H9 (cell line): ENCODE measurements at places on chromosomes 7 and 10. TPM values are rescaled to one million over a fixed set of nuclear protein-coding genes. Genes with fewer than 3 reads are reported as not detected.

DNA sequence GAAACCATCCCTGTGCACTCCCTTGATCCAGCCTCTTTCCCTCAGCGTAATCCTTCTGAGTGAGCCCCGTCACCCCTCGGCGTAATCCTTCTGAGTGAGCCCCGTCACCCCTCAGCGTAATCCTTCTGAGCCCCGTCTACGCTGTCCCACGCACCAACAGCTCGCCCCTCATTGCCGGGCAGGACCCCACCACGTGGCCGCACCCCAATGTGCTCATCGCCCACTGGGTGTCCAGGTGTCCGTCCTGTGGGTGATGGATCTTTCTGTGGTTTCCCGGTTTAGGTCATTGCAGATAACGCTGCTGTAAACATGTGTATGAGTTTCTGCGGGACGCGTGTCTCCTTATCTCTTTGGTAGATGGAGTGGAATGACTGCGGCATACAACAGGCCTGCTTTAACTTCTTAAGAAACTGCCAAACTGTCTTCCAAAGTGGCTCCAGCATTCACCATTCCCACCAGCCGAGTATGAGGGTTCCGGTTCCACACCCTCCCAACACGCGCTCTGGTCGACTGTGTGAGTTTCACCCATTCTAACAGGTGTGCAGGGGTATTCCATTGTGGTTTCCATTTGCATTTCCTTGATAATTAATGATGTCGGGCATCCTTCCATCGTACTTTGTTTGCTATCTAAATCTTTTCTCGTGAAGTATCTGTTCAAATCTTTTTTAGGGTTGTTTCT lies 42.1 kb upstream of the NKX6-2 start:
- H3K36me3 ChIP-seq = peaks cover 6% of the 10 kb centered on the region
- no peaks in the 10 kb centered on the region for H3K27me3 ChIP-seq
- H3K4me1 ChIP-seq = no peaks in the 10 kb centered on the region
- no peak overlapping the region for H3K27ac ChIP-seq
- DNase-seq = peak; percentile 8

- H3K27ac ChIP-seq = no peak overlapping the region
- H3K4me3 ChIP-seq = no peak overlapping the region
- H3K4me1 ChIP-seq = peaks cover 9% of the 10 kb centered on the region
- H3K27me3 ChIP-seq = no peaks in the 10 kb centered on the region
- no peak for DNase-seq
- no peaks in the 10 kb centered on the region for H3K36me3 ChIP-seq
Measured at GRCh38 chr10:17179002-17179401, 22.5 kb downstream of the TRDMT1 start.

GRCh38 chr10:97150013-97150595 lies 35.7 kb downstream of the SLIT1 start:
- no peaks in the 10 kb centered on the region for H3K36me3 ChIP-seq
- H3K27me3 ChIP-seq = no peaks in the 10 kb centered on the region
- no peak for DNase-seq
- no peaks in the 10 kb centered on the region; the same call in 1 of the 2 replicates for H3K4me1 ChIP-seq
- no peak overlapping the region for H3K4me3 ChIP-seq

Gene ASAH2
- 4.6 and 5.9 TPM in 2 replicates for total RNA-seq
